ENCODE measurements at places on chromosomes 2 and 18. TPM values are rescaled to one million over a fixed set of nuclear protein-coding genes. Genes with fewer than 3 reads are reported as not detected.

DNA sequence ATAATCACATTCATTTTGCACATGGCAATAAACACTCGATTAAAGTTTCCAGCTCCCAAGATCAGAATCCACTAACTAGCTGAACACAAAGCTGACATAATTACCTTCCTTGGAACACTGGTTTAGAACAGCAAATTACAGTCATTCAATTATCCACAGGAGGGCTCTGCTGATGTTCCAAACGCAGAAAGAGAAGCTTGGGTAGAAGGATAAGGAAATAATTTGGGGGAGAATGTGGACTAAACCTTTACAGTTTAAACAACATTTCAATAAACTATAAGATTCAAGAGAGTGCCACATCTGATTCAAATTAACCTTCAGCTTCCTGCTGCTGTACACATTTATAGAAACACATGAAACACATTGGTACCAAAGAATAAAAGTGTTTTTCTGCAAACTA, 67.8 kb upstream of the ARL4C start:
- H3K27me3 ChIP-seq, result no peaks in the 10 kb centered on the region
- H3K4me1 ChIP-seq, result no peaks in the 10 kb centered on the region
- no peaks in the 10 kb centered on the region for H3K36me3 ChIP-seq
- no peak for DNase-seq
- no peak overlapping the region for H3K4me3 ChIP-seq

GRCh38 chr2:222780051-222780450, 80.8 kb upstream of the ACSL3 start:
- H3K36me3 ChIP-seq, result no peaks in the 10 kb centered on the region
- no peaks in the 10 kb centered on the region for H3K27me3 ChIP-seq
- H3K27ac ChIP-seq, result no peak overlapping the region
- DNase-seq, result no peak

DNA sequence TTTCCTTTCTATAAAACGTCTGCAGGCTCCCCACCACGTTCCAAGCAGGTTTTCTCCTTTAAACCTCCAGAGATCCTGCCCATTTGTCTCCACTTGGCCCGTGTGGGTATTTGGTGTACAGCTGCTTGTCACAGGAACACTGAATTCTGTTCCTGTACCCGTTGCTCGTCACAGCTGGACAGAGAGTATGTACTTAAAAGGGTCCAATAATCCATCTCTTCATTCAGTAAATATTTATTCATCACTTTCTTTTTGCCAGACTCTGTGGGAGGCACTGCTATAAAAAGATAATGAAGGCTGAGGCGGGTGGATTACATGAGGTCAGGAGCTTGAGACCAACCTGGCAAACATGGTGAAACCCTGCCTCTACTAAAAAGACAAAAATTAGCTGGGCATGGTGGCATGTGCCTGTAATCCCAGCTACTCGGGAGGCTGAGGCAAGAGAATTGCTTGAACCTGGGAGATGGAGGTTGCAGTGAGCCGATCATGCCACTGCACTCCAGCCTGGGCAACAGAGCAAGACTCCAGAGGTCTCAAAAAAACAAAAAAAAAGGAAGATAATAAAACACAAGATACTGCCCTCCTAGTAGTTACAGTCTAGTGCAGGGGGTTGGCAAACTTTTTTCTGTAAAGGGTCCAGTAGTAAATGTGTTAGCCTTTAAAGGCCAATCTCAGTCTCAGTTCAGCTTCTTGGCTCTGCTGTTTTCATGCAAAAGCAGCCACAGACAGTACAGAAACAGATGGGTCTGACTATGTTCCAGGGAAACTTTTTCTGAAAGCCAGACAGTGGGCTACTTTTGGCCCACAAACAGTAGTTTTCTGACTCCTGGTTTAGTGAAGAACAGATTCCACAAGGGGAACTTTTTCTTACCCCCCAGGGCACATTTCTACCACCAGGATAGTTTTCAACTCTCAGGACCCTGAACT, 309.9 kb upstream of the RAB12 start:
- no peak for DNase-seq
- no peaks in the 10 kb centered on the region for H3K4me1 ChIP-seq
- no peaks in the 10 kb centered on the region for H3K27me3 ChIP-seq

- H3K27ac ChIP-seq, result no peak overlapping the region
- DNase-seq, result no peak
- H3K4me3 ChIP-seq, result no peak overlapping the region
- H3K27me3 ChIP-seq, result no peaks in the 10 kb centered on the region
Measured at GRCh38 chr2:215439404-215439803, 3.5 kb upstream of the FN1 start.

GRCh38 chr18:3706279-3707097, 256.5 kb downstream of the TGIF1 start:
- H3K36me3 ChIP-seq, result no peaks in the 10 kb centered on the region
- no peak overlapping the region for H3K4me3 ChIP-seq
- H3K4me1 ChIP-seq, result no peaks in the 10 kb centered on the region
- no peak for DNase-seq
- H3K27me3 ChIP-seq, result no peaks in the 10 kb centered on the region

- no peaks in the 10 kb centered on the region for H3K36me3 ChIP-seq
- no peak for DNase-seq
- H3K4me3 ChIP-seq, result no peak overlapping the region
- peaks cover 32% of the 10 kb centered on the region for H3K27me3 ChIP-seq
- H3K27ac ChIP-seq, result no peak overlapping the region
Measured at GRCh38 chr18:31103423-31103822, 1.2 kb upstream of the DSC2 start.

- H3K27me3 ChIP-seq, result no peaks in the 10 kb centered on the region
- H3K27ac ChIP-seq, result no peak overlapping the region
- DNase-seq, result no peak
- no peaks in the 10 kb centered on the region for H3K4me1 ChIP-seq
- H3K36me3 ChIP-seq, result no peaks in the 10 kb centered on the region
- H3K4me3 ChIP-seq, result no peak overlapping the region
Measured at GRCh38 chr2:110820128-110820527, 87.8 kb downstream of the ACOXL start.

DNA sequence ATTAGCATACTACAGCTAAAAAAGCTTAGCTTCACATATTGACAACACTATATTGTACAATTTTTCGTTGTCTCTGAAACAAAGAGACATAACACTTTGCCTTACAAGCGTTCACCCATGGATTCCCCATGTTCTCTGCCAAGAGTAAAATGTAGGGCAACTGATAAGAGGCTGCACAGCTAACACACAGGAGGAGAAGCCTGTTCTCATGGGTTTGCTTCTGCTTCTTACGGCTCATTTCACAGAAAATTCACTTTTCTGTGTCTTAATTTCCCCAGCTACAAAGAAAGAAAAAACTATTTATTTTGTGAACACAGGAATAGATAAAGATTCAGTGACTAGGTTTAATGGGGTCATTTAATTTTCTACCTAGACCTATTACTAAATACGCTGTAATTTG, 182.8 kb upstream of the DLGAP1 start:
- no peak overlapping the region for H3K4me3 ChIP-seq
- H3K4me1 ChIP-seq, result no peaks in the 10 kb centered on the region
- DNase-seq, result no peak

DNA sequence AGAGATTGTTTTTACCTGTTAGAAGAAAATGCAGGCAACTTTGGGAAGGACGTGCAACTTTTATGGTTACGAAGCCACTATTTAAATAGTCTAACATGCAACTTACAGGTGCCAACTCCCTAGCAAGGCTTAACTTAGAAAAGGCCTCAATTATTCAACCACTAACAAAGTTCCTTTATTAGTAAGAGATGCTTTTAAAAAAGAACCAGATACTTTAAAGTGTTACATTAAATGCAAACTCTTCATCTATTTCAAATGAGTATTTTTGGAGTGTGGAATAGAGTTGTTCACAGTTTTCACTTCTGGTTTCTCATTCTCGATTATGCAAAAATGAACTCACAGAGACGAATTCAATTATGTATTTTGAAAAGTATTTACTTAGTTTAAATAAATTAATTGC, 51.7 kb downstream of the PELI1 start:
- no peaks in the 10 kb centered on the region for H3K27me3 ChIP-seq
- no peak for DNase-seq
- H3K4me3 ChIP-seq, result no peak overlapping the region
- peaks cover 11% of the 10 kb centered on the region for H3K36me3 ChIP-seq
- H3K4me1 ChIP-seq, result peaks cover 6% of the 10 kb centered on the region
- H3K27ac ChIP-seq, result no peak overlapping the region

DNA sequence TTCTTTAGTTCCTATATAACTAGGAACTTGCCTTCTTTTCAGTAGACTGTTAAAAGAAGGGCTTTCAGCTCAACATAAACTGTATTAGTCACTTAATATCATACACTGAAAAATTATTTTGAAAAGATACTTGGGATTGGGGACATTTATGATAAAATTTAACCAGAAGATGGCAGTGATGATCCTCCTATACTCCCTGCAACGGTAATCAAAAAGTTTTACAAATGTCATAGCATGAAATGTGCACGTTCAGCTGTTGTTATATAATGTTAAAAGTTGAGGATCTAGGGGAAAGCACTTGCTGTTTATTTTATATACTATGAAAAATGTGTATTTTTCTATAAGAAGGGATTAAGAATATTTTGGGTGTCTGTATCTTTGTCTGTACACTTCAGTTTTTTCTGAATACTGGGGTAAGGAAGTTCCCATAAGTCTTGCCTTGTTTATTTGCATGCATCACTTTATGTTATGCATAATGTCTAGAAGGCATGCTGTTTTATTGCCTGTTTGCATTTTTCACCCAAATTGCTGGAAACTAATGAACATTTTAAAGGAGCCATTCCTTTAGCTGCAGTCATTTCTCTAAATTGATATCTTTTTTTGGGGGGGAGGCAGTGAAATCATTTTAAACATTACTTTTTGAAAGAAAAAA, 19.0 kb downstream of the DYNC1I2 start:
- no peak overlapping the region for H3K27ac ChIP-seq
- peaks cover 15% of the 10 kb centered on the region for H3K4me1 ChIP-seq
- no peak overlapping the region for H3K4me3 ChIP-seq
- no peaks in the 10 kb centered on the region for H3K27me3 ChIP-seq

- no peak overlapping the region for H3K4me3 ChIP-seq
- DNase-seq, result no peak
- H3K36me3 ChIP-seq, result no peaks in the 10 kb centered on the region
- no peaks in the 10 kb centered on the region for H3K4me1 ChIP-seq
- no peak overlapping the region for H3K27ac ChIP-seq
- H3K27me3 ChIP-seq, result no peaks in the 10 kb centered on the region
Measured at GRCh38 chr2:124308319-124309062, 283.4 kb downstream of the CNTNAP5 start.

DNA sequence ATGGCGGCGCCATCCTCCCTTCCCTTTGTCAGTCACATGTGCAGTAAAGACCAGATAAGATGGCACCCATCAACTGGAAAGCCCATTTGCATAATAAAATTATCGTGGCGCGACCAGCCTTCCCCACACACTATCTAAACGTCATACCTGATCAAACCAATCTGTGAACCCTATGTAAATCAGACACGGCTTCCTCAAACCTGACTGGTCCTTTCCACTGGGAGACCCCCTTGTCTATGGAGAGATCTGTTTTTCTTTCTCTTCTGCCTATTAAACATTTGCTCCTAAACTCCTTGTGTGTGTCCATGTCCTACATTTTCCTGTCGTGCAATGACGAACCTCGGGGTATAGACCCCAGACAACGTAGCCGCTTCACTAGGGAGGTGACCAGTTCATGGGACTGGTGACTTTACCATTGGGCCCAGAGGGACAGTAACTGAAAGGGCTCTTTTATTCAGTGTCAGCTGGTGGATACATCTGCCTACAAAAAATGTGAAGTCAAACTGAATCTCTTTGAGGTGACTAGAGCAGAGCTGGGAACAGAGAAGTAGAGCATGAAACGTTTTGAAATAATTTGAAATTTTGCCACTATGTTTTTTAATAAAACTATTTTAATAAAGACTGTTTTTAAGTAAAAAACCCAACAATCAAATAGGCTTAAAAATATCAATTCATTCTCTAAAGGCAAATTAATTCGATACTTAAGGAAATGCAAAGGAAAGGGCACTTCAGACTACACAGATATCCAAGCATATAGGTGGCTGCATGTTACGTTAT, 87.5 kb downstream of the SOCS6 start:
- no peaks in the 10 kb centered on the region for H3K4me1 ChIP-seq
- no peak for DNase-seq

DNA sequence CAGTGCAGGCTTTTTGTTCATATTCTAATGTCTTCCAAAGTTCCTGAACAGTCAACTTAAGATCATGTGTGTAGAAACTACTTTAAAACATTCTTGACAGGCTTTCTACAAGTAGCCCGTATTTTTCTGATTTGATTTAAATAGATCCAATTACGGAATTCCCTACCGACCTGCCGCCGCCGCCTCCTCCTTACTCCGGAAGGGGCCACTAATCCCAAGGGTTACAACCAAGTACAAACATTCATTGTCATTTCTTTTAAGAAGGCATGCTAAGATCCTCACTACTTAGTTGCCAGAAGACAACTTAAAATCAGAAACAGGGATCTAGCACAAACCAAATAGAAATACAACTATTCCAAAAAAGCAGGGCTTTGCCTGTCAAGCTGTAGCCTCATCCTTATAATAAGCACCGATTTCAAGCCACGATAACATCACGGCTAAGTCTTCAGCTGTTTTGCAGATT, 784 bp downstream of the WDR33 start:
- H3K27me3 ChIP-seq, result no peaks in the 10 kb centered on the region
- no peak for DNase-seq
- H3K36me3 ChIP-seq, result no peaks in the 10 kb centered on the region
- peak overlapping the region; percentile 94 for H3K27ac ChIP-seq
- peaks cover 39% of the 10 kb centered on the region for H3K4me1 ChIP-seq
- H3K4me3 ChIP-seq, result peak overlapping the region; percentile 92

GRCh38 chr2:239670463-239671120, 269.8 kb upstream of the HDAC4 start:
- peaks cover 9% of the 10 kb centered on the region for H3K4me1 ChIP-seq
- H3K27ac ChIP-seq, result no peak overlapping the region
- DNase-seq, result no peak
- no peaks in the 10 kb centered on the region for H3K36me3 ChIP-seq

DNA sequence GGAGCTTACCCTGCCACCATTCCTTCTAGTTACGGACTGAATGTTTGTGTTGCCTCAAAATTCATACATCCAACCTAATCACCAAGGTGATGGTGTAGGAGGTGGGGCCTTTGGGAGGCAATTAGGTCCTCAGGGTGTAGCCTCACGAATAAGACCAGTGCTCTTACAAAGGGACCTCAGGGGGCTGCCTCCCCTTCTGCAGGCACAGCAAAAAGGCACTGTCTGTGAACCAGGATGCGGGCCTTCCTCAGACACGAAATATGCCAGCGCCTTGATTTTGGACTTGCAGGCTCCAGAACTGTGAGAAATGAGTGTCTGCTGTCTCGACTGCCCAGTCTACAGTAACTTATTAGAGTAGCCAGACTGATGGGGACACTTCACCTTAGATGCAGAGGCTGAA, 150.4 kb upstream of the HDAC4 start:
- H3K36me3 ChIP-seq, result no peaks in the 10 kb centered on the region
- no peaks in the 10 kb centered on the region for H3K4me1 ChIP-seq
- H3K27ac ChIP-seq, result no peak overlapping the region
- DNase-seq, result peak; percentile 9
- H3K27me3 ChIP-seq, result no peaks in the 10 kb centered on the region

- H3K36me3 ChIP-seq, result no peaks in the 10 kb centered on the region
- H3K27me3 ChIP-seq, result no peaks in the 10 kb centered on the region
- H3K4me3 ChIP-seq, result no peak overlapping the region
- no peak for DNase-seq
- H3K4me1 ChIP-seq, result no peaks in the 10 kb centered on the region
Measured at GRCh38 chr2:6993936-6994335, 76.7 kb downstream of the RNF144A start.

The BMP10 gene
- total RNA-seq, result not detected

The MPP4 gene
- total RNA-seq, result not detected

The RIT2 gene
- total RNA-seq, result 1.8 TPM

The IRS1 gene
- 18.5 TPM for total RNA-seq

Data from sigmoid colon (tissue), 7 donors.